ENCODE measurements at places on chromosomes 6 and 20.
A peak's percentile ranks its signal among the peaks of the same experiment; 100 is the strongest.

DNA sequence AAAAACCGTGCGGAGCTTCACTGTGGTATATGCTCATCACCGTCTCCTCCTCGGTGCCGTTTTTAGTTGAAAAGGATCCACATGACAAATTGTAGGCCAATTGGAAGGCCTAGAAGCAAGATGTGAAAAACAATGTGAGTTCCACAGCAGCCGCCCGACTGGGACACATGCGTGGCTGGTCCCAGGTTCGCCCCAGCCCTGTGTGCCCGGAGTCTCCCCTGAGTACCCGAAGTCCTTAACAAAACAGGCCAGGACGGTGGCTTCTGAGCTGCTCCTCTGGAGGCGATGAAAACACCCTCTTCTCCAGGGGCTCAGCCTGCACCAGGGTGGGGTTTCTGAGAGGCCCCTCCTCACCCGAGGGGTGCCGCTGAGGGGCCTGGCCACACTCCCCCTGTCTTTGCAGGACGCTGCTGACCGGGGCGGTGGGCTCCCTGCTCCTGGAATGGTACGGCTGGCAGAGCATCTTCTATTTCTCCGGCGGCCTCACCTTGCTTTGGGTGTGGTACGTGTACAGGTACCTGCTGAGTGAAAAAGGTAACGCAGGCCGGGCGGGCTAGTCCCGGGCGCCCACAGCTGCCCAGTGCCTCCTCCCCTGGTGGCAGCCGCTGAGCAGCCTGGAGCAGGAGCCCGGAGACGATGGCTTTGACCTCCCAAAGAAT is 9.8 kb downstream of the SLC17A9 start:
- ATAC-seq: no peak

DNA sequence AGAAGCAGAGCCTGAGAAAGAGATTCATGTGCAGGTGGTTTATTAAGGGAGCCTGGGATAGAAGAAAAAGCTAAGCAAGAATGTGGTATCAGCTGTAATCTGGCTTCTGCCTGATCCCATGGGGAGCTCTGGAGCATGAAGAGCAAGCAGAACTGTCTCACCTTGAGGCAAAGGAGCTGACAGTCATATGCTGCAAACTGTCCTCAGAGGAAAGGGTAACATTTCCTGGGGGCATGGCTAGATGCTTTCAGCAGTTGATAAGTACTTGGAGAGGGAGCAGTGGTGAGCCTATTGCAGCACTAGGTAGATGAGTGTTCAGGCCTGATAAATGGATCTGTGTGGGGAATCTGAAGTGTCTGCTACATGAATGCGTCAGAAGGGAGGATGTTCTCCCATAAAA is 621.5 kb upstream of the BTBD3 start:
- ATAC-seq: no peak

GRCh38 chr6:97102145-97102790 is 177.7 kb downstream of the KLHL32 start:
- ATAC-seq: no peak

GRCh38 chr20:60447703-60448102 is 489.5 kb downstream of the CDH26 start:
- no peak for ATAC-seq

- ATAC-seq: peak; percentile 75
These were observed 241.4 kb downstream of the IBTK start for GRCh38 chr6:82006027-82006738.

DNA sequence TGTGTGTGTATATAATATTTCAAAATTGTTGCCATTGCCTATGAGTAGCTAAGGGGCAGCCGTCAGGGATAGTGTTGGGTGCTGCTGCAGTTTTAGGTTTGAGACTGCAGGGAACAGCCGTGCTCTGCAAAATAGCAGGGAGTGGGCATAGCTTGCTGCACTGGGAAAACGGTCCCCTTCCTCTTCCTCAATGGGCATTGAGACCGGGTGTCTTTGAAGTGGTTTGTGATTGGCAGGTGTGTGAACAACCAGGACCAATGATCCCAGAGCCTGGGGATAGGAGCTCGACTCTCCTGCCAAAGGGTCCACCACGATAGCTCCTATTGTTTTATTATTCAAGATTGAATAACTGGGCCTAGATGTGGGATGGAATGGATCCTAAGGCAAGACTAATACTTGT is 5.1 kb upstream of the EBF4 start:
- no peak for ATAC-seq

DNA sequence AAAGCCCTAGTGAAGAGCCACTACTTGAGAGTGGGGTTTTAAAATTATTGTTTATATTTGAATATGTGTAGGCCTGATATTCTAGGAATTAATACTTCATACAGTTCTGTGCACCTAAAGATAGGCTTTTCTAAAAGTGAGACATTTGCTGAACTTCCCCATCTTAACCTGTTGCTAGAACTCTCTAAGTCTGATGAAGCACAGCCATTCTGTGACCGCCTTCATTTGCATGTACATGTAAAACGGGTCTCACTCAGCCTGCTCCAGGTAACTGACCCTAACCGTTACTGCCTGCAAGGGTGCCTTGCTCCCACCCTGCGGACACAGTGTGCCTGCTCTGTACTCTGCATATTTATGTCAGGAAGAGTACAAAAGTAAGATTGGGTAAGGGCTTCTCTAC is 44.3 kb upstream of the IRF4 start:
- no peak for ATAC-seq

DNA sequence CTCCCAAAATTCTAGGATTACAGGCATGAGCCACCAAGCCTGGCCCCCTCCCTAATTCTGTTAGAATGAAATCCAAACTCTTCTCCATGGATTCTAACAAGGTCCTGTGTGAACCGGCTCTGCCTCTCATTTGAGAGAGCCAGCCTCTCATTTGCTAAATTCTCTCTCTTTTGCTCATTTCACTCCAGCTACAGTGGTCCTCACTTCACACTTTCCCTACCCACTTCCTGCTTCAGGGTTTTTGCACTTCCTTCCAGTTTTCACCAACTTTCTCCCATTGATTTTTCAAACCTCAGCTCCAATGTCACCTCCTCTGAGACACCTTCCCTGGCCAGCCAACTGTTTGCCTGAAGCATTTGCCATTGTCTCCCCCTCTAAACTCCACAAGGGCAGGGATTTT is 5.1 kb downstream of the COX4I2 start:
- ATAC-seq: no peak

- no peak for ATAC-seq
These were observed 122.3 kb downstream of the NKAIN2 start for GRCh38 chr6:123925842-123926399.

- no peak for ATAC-seq
These were observed 33.6 kb downstream of the APCDD1L start for GRCh38 chr20:58481481-58482021.

GRCh38 chr6:31293343-31293742 is 21.5 kb upstream of the HLA-C start:
- ATAC-seq: no peak

- no peak for ATAC-seq
These were observed 1.5 kb upstream of the ASF1A start for GRCh38 chr6:118892355-118892991.

DNA sequence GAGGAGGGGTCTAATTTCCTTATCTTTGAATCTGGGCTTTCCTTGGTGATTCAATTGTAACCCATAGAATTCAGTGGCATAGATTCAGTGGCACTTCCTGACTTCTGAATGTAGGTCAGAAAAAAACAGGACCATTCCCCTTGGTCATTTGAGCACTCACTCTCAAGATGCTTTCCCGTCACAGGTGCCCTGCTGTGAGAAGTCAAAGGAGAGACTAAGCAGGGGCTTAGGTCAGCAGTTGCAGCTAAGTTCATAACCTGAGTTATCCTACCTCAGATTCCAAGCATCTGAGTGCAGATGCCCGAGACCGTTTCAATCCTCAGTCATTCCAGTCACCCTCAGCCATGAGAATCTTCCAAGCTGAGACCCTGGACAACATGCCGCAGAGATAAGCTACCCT is 506.6 kb downstream of the FRK start:
- ATAC-seq: no peak

GRCh38 chr6:69294407-69294806 is 502.4 kb downstream of the LMBRD1 start:
- ATAC-seq: no peak

DNA sequence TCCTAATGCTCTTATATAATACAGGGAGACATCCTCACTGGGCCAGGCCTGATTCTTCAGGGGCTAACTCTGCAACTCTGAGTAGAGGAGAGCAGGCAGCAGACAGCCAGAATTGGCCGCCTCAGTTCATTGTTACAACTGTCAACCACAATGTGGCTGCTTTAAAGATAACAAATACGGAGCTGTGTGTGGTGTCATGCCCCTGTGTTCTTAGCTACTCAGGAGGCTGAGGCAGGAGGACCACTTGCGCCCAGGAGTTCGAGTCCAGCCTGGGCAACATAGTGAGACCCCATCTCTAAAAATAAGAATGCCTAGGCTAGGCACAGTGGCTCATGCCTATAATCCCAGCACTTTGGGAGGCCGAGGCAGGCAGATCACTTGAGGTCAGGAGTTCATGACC is 34.3 kb downstream of the CEP250 start:
- no peak for ATAC-seq

DNA sequence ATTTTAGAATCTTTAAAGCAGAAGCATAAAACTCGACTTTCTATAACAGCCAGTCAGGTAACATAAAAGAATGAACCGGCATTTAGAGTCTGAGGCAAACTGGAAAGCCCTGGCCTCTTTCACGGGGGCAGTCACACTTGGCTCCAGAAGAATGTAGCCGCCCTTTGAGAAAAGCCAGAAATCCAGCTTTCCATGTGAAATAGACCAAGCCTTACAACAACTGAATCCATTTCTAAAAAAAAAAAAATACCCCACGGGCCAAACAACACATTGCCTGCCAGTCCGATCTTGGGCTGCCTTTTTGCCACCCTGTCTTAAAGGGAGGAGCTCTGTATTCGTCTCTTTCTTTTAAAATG is 252.9 kb upstream of the TAB2 start:
- no peak for ATAC-seq

GRCh38 chr20:50876063-50876685 is 55.1 kb downstream of the ADNP start:
- ATAC-seq: no peak

DNA sequence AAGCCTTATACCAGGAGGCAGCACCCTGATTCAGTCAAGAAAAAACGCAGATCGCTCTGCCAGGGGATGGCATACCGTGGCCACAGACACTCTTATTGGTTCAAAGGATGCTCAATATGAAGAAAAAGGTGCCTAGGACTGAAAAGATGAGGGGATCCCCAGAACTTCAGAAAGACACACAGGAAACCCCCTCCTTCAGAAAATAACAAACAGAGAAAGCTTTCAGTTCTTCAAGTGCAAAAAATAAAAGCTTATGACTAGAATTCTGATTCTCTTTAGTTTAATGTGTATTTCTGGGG is 17.7 kb upstream of the MYB start:
- no peak for ATAC-seq

DNA sequence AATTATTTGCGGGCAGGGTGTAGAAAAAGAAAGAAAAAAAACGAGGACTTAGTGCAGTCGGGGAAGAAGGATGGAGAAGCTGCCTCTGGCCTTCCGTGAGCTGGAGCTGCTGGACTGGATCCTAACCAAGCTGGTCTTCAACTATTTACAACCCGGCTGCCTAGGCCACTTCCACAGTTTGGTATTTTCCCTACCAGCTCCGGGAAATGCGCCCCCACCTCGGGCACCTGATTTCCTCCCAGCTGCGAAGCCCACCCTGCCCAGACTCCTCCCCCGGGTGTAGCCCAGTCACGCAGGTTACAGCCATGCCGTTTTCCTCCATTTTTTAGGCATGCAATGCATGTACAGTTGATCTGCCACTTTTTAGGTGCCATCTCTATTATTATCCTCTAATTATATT is 21.2 kb downstream of the THEMIS start:
- ATAC-seq: no peak

GRCh38 chr6:52164319-52165094 is 21.7 kb upstream of the IL17A start:
- no peak for ATAC-seq

GRCh38 chr20:44856856-44857448 is 28.6 kb upstream of the YWHAB start:
- no peak for ATAC-seq

DNA sequence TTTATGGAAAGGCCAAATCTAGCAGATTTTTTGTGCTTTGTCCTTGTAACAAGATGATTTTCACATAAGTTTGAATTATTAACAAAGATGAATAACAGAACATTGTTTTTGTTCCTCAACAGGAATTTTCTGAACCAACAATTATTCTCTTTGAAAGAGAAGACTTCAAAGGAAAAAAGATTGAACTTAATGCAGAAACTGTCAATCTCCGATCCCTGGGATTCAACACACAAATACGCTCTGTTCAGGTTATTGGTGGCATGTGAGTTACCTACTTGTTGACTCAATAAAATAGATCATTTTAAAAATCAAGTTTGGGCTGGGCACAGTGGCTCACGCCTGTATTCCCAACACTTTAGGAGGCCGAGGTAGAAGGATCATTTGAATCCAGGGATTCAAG is 70.9 kb downstream of the RTN4IP1 start:
- ATAC-seq: no peak

GRCh38 chr6:88856566-88856965 is 106.9 kb downstream of the RNGTT start:
- ATAC-seq: no peak

DNA sequence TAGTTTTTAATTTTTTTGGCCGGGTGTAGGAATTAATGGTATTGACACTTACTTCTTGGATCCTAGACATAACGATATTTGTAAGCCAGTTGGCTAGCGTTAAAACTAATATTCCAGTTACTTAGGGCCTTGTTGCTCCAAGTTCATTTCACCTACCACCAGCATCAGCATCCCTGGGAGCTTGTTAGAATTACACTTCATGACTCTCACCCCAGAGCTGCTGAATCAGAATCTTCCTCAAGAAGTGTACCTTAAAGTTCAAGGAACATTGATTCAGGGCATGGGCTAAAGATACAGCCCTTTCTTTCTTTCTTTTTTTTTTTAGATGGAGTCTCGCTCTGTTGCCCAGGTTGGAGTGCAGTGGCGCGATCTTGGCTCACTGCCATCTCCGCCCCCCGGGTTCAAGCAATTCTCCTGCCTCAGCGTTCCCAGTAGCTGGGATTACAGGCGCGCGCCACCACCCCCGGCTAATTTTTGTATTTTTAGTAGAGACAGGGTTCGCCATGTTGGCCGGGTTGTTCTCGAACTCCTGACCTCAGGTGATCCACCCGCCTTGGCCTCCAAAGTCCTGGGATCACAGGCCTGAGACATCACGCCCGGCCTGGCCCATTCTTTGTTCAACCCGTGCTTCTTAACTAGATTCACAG is 1.1 kb downstream of the SLX4IP start:
- ATAC-seq: no peak

GRCh38 chr6:25137480-25137879 is 141.7 kb upstream of the CARMIL1 start:
- no peak for ATAC-seq

DNA sequence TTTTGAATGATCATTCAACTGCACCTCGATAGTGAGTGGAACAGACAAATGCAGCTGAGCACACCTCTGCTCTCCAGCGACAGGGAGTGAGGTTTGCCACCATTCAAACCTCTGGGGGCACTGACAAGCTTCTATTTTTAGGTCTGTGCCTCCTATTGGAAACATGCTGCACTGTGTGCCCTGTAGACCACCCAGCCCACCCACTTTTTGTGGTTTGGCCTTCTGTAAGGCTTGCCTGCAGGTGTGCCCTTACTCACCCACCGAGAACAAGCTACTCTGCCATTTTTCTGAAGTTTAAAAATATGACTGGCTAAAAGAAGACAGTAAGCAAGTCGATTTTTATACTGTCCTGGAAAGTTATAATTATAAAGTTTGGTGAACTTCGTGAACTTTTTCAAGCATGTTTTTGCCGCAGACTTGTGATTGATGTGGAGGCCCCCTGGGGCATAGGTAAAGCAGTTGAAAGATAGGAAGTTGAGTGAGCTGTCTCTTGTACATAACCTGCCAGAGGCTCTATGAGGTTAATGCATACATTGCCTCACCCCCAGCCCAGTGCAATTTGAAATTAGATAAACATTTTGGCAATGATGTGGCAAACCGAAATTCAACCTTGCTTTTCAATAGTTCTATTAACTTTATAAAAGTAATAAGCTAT is 53.8 kb downstream of the ADGRG6 start:
- ATAC-seq: no peak

Data from motor neuron (in vitro differentiated cells).